Eye (tissue), 1 donor: ENCODE measurements at places on chromosomes 5 and 9.

DNA sequence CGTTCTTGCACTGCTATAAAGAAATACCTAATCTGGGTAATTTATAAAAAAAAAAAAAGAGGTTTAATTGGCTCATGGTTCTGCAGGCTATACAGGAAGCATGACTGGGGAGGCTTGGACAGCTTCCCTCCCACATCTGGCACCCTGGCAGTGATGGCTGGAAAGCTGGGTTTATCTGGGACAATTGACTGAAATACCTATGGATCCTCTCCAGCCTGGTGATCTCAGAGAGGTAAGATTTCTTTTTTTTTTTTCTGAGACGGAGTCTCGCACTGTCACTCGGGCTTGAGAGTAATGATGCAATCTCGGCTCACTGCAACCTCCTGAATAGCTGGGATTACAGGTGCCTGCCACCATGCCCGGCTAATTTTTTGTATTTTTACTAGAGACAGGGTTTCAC is 22.7 kb upstream of the UGCG start:
- no peak for DNase-seq

DNA sequence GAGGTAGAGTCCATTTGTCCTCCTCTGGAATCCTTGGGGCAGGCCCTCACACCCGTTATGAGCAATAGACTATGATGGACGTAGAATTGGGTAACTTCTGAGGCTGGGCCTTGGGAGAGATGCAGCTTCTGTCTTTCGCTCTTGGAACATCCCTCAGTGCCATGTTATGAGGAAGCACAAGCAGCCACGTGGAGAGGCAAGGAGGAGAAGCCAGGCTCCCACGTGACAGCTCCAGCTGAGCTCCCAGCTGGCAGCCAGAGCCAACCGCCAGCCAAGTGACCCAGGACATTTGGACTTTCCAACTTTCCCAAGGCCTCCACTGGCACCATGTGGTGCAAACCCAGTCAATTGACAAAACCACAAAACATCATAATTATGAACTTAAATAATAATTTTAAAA is 43.0 kb upstream of the BOD1 start:
- DNase-seq, result no peak

DNA sequence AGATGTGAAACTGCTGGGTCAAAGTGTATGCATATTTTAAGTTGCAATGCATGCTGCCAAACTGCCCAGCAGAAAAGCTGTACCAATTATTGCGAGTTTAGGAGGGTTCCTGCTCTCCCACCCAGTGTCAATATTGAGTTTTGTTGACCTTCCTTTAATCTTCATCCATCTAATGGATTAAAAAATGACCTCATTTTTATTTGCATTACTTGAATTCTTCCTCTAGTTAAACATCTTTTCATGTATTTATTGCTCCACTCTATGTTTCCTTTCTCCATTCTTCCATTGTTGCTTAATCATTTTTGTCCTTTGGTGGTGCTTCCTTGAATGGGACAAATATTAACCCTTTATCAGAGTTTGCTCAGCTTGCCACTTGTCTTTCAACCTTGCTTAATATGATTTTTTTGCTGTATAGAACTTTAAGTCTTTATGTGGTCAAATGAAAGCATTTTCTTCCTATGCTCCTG is 32.4 kb downstream of the TLE1 start:
- no peak for DNase-seq

GRCh38 chr9:37806271-37806670 is 5.7 kb downstream of the DCAF10 start:
- DNase-seq, result peak; percentile 38

DNA sequence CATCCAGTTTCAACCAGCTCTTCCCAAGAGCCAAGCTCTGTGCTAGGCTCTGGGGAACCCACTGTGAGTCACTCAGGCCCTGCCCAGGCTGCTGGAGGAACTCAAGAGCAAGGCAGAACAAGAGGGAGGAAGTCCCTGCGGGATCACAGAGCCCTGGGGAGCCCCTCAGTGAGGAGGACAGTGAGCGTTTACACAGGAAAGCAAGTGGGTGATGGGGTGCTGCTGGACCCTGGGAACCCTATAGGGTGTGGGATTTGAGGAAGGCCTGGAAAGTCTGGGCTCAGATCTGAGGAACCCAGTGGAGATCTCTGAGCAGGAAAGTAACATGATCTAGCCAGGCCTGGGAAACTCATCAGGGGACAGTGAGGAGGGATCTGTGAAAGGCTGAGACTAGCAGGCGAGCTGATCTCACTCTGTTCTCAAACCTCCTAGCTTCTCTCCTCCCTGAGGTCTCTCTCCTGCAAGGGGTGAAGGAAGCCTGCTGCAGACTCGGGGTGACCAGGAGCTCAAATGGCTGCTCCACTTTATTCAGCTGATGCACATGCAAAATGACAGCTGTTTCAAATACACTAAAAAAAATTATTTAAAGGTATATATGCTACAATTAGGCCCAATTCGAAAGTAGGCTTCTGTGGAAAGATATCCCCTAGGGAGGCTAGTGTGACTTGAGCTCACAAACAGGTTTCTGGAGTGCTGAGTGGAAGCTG is 70.0 kb downstream of the SHB start:
- peak; percentile 54 for DNase-seq

GRCh38 chr9:20622330-20623020 is at the start of gene MLLT3:
Gene MLLT3, minus strand, starts transcription at chr9:20622499.
- peak; percentile 98 for DNase-seq

DNA sequence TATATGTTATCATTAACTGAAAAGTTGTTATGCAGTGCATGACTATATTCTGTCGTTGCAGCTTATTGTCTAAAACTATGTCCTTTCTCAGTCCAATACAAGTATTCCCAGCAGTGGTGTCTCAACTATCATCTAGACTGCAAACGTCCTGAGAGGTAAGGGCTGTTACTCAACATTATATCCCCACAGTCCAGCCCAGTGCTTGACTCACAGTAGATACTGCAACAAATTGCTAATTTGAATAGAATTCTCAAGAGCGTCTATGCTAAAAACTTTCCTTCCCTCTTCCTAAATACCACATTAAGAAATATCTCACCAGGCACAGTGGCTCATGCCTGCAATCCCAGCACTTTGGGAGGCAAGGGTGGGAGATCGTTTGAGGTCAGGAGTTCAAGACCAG is 37.7 kb upstream of the PCSK5 start:
- DNase-seq, result no peak
